ENCODE measurements at places on chromosomes 16 and 17. TPM values are rescaled to one million over a fixed set of nuclear protein-coding genes. Genes with fewer than 3 reads are reported as not detected.
A peak's percentile ranks its signal among the peaks of the same experiment; 100 is the strongest.

- no peaks in the 10 kb centered on the region for H3K27me3 ChIP-seq
- H3K4me1 ChIP-seq = no peaks in the 10 kb centered on the region
- no peak overlapping the region for H3K27ac ChIP-seq
- H3K4me3 ChIP-seq = no peak overlapping the region
These were observed 96.4 kb downstream of the ABCC6 start for GRCh38 chr16:16126896-16127295.

DNA sequence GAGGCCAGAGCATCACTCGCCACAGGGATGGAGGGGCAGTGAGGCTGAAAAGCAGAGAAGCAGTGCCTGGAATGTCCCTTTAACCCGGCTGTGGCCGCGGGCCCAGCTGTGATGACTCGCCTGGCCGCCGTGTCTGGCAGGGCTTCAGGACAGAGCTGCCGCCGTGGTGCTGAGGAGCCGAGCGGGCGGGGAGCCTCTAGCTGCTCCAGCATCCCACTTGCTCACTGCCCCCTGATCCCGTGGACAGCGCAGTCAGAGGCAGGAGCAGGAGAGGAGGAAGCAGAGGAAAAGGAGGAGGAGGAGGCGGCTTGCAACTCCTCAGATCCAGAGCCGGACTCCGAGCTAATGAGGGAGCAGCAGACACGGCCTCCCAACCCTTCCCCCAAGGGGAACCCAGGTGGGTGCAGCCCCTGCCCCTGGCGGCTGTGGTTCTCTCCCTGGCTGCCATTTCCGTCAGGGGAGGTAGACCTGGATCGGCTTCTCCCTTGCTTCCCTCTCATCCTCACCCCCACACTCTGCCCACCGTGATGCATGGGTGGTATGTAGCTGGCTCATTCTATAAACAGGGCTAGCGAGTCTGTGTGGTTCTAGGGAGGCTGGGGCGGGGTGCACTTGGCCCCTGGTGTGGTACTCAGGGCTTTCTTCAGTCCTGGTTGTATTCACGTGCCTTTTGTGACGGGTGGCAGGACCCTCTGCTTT lies 165.7 kb downstream of the CMIP start:
- no peak overlapping the region for H3K4me3 ChIP-seq
- H3K36me3 ChIP-seq = no peaks in the 10 kb centered on the region
- no peak overlapping the region for H3K27ac ChIP-seq
- peak; percentile 45 for DNase-seq

DNA sequence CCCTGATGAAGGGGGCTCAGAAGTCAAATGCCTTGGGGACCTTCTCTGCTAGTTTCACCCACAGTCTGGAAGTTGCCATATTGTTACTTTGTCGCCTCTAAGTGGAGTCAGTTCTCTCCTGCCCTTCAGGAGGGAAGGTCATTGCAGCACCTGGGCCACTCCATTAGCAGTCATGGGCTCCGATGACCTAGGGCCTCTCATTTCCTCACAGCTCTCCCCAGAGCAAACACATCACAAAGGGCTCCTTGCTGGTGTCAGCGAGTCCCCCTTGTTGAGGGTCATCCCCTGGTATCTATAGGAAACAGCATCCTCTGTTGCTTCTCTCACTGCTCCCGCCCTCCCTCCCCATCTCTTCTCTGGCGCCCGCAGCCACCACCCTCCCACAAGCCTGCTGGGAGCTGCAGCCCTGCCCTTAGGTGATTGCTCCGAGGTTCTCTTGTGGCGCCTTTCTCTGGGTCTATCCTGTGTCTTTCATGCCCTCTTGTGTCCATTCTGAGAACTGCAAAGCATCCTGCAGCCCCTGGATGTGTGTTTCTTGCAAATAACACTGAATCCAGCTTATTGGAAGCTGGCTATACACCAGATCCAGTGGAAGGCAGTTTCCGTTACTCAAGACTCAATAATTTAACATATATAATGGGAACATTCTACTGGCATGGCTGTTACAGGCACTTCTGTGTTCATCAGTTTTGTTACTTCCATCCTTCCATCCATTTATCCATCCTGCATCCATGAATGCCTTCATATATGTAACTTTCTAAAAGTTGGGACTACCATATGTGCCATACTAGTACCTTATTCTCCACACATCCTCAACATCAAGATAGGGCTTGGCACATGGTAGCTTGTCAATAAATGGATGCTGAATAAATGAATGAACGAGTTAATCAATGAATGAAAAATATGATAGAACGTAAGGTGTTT lies 21.2 kb downstream of the PDILT start:
- DNase-seq = peak; percentile 83
- no peaks in the 10 kb centered on the region for H3K27me3 ChIP-seq
- no peaks in the 10 kb centered on the region for H3K36me3 ChIP-seq
- peaks cover 37% of the 10 kb centered on the region for H3K4me1 ChIP-seq
- H3K27ac ChIP-seq = no peak overlapping the region

GRCh38 chr16:17304106-17304490 lies 166.7 kb downstream of the XYLT1 start:
- H3K27ac ChIP-seq = peak overlapping the region; percentile 99
- no peak overlapping the region for H3K4me3 ChIP-seq
- H3K27me3 ChIP-seq = no peaks in the 10 kb centered on the region
- peak; percentile 19 for DNase-seq

GRCh38 chr17:50765454-50766221 lies 1.7 kb downstream of the ANKRD40CL start:
- H3K27me3 ChIP-seq = no peaks in the 10 kb centered on the region
- peaks cover 45% of the 10 kb centered on the region for H3K4me1 ChIP-seq
- H3K27ac ChIP-seq = peak overlapping the region; percentile 32
- no peak overlapping the region for H3K4me3 ChIP-seq
- no peak for DNase-seq
- no peaks in the 10 kb centered on the region for H3K36me3 ChIP-seq

Gene PMP22
- total RNA-seq = 53.1 TPM

Gene MPG
- 65.6 TPM for total RNA-seq

Gene SLFN11
- 16.6 TPM for total RNA-seq

All from body of pancreas (tissue), 4 donors.